Muscle of arm (tissue), 14 donors: ENCODE measurements at places on chromosomes 7 and 10. TPM values are rescaled to one million over a fixed set of nuclear protein-coding genes. Genes with fewer than 3 reads are reported as not detected.

The GJC3 gene
- polyA plus RNA-seq, result not detected

GRCh38 chr7:66308411-66308810, 103.3 kb downstream of the TPST1 start:
- DNase-seq, result no peak

GRCh38 chr10:45154502-45154901, 153.8 kb downstream of the ZNF22 start:
- DNase-seq, result no peak

- peak; percentile 19 for DNase-seq
These were observed 297.4 kb upstream of the NEBL start for GRCh38 chr10:21194510-21194993.

GRCh38 chr10:58662314-58662713, 149.6 kb downstream of the BICC1 start:
- no peak for DNase-seq

The CELF2 gene
- 83.2 TPM for polyA plus RNA-seq

DNA sequence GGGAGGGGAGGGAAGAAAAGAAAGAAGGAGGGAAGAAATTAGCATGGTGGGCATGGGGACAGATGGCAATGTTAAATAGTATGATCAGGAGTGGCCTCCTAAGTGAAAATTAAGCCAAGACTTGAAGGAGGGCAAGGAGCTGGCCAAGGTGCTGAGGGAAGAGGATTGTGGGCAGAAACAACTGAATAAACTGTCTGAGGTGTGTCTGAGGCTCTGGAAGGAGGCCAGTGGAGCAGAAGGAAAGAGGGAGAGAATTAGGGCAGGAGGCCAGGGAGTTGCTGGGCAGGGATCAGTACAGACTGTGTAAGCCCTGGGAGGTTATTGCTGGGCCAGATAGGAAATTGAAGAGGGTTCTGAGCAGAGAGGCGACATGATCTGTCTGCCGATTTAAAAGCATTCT, 40.6 kb upstream of the VKORC1L1 start:
- peak; percentile 6 for DNase-seq
